ENCODE measurements at places on chromosomes 3 and 15. TPM values are rescaled to one million over a fixed set of nuclear protein-coding genes. Genes with fewer than 3 reads are reported as not detected.

GRCh38 chr3:139718415-139718814 lies 40.6 kb upstream of the NMNAT3 start:
- no peak overlapping the region for H3K4me3 ChIP-seq
- no peaks in the 10 kb centered on the region for H3K4me1 ChIP-seq
- no peak overlapping the region for H3K27ac ChIP-seq
- no peaks in the 10 kb centered on the region for H3K36me3 ChIP-seq
- H3K27me3 ChIP-seq, result no peaks in the 10 kb centered on the region

- no peak overlapping the region for H3K27ac ChIP-seq
- DNase-seq, result no peak
- no peaks in the 10 kb centered on the region for H3K4me1 ChIP-seq
- H3K4me3 ChIP-seq, result no peak overlapping the region
Observed at GRCh38 chr15:79887054-79887930, 9.5 kb downstream of the MTHFS start.

DNA sequence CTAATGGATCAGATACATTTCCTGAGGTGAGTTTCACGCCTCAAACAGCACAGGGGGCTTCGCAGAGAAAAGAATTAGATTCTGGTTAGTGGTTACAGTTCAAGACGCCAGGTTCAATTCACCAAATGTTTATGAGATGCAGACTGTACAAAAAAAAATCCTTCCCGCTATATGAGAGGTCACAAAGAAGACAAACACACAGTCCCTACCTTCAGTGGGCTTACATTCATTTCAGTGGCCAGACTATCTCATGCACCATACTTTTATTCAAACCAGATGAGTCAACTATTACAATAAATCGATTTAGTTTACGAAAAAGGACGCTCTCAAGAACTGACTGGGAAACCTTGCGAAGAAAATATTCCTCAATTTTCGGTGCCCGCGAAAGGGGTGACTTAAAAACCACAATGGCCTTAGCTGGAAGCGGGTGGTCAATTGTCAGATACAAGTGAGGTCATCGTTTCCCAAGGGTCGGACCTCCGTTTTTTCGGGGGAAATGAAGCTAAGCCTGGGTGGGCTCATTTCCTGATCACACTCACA lies 695 bp downstream of the METTL6 start:
- no peaks in the 10 kb centered on the region for H3K27me3 ChIP-seq
- H3K4me3 ChIP-seq, result peak overlapping the region; percentile 84
- peak overlapping the region; percentile 87 for H3K27ac ChIP-seq
- no peak for DNase-seq

GRCh38 chr3:42490243-42490642 lies 12.2 kb upstream of the VIPR1 start:
- peak overlapping the region; percentile 51 for H3K27ac ChIP-seq
- peak; percentile 86 for DNase-seq
- H3K36me3 ChIP-seq, result no peaks in the 10 kb centered on the region
- no peak overlapping the region for H3K4me3 ChIP-seq
- no peaks in the 10 kb centered on the region for H3K27me3 ChIP-seq

ILDR1 gene
- total RNA-seq, result 8.3 TPM

ZBBX gene
- total RNA-seq, result 15.2 TPM
